ENCODE measurements at places on chromosomes 11 and 22. TPM values are rescaled to one million over a fixed set of nuclear protein-coding genes. Genes with fewer than 3 reads are reported as not detected.

The LAYN gene
- total RNA-seq = 2.3 TPM

The MPZL2 gene
- total RNA-seq = 6.1 TPM

The VPREB1 gene
- total RNA-seq = not detected

The EED gene
- total RNA-seq = 16.0 TPM

The PANX3 gene
- not detected for total RNA-seq

The FAM181B gene
- total RNA-seq = 0.38 TPM

The OR6T1 gene
- total RNA-seq = not detected

The ALX4 gene
- total RNA-seq = not detected
